Heart left ventricle (tissue), 16 donors: ENCODE measurements at places on chromosomes 1 and 21. TPM values are rescaled to one million over a fixed set of nuclear protein-coding genes. Genes with fewer than 3 reads are reported as not detected.

DNA sequence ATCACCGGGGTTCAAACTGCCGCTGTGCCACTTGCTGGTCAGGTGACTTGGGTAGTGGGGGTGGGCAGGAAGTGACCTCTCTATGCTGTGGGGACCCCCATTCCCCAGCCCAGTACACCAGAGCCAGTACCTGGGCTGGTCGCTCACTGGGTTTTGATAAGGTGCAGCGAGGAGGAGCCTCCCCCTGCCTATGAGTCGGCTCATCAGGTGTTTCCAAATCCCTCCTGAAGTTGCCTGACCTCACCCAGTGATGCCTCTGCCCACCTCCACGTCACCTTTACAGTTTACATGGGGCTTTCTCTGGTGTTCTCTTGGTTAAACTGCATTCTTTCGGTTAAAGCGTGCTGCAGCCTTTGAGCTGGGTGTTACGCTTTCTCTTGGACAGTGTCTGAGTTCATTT is 58.2 kb downstream of the ARHGEF10L start:
- no peak overlapping the region for H3K27ac ChIP-seq
- H3K27me3 ChIP-seq: no peaks in the 10 kb centered on the region
- H3K36me3 ChIP-seq: no peaks in the 10 kb centered on the region

DNA sequence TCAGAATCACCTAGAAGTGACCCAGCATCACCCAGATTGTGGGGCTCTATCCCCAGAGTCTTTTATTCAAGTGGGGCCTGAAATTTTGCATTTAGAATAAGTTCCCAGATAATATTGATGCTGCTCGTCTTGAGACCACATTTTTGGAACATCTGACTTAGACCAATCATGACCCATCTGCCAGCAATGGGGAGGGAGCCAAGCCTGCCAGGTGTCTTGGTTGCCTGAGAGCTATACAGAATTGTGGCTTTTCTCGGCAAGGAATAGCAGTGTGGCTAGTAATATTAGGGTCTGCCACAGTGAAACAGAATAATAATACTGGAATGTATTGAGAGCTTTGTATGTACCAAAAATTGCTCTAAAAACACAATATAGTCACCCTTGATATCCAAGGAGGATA is 31.1 kb upstream of the RGS8 start:
- no peak overlapping the region for H3K27ac ChIP-seq
- H3K4me1 ChIP-seq: no peaks in the 10 kb centered on the region
- no peak overlapping the region for H3K4me3 ChIP-seq
- DNase-seq: no peak

DNA sequence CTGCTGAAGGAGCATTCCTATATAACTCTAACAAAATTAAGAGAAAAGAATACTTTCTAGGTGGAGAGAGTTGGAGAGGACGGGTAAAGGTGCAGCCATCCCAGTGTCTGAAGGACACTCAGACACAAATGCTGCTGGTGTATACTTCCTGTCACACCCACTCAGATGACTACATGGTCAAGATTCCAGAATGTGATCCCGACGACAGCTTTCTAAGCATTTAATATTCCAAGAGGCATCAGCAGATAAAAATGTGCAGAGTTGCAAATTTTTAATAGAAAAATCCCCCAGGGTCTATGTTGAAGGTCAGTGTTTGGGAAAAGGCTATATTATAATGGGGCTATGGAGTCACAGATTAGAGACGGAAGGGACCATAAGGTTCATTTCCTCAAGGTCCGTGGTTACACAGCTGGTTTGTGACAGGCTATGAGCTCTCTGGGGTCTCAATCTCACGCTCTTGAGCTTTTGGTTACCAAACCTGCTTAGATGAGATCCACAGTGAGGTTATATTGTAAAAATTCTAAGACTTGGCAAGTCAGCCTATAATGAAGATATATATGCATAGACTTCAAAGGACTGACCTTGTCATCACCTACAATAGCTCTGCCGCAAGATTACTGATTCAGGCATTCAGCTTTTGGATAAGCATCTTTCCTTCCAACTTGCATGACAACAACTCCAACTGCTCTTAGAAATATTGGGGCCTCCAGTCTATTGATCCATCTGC is 35.1 kb downstream of the ZNF281 start:
- DNase-seq: no peak
- no peak overlapping the region for H3K4me3 ChIP-seq
- no peak overlapping the region for H3K27ac ChIP-seq
- H3K36me3 ChIP-seq: no peaks in the 10 kb centered on the region
- peaks cover 5% of the 10 kb centered on the region for H3K4me1 ChIP-seq
- H3K27me3 ChIP-seq: no peaks in the 10 kb centered on the region

GRCh38 chr21:39048574-39048973 is 134.7 kb downstream of the PSMG1 start:
- H3K27me3 ChIP-seq: no peaks in the 10 kb centered on the region
- H3K36me3 ChIP-seq: no peaks in the 10 kb centered on the region
- H3K27ac ChIP-seq: no peak overlapping the region
- H3K4me1 ChIP-seq: peaks cover 8% of the 10 kb centered on the region

- no peaks in the 10 kb centered on the region for H3K27me3 ChIP-seq
- no peak overlapping the region for H3K27ac ChIP-seq
- H3K4me3 ChIP-seq: no peak overlapping the region
- no peaks in the 10 kb centered on the region for H3K4me1 ChIP-seq
- DNase-seq: no peak
These were observed 30.6 kb downstream of the PKNOX1 start for GRCh38 chr21:43004926-43005325.

DNA sequence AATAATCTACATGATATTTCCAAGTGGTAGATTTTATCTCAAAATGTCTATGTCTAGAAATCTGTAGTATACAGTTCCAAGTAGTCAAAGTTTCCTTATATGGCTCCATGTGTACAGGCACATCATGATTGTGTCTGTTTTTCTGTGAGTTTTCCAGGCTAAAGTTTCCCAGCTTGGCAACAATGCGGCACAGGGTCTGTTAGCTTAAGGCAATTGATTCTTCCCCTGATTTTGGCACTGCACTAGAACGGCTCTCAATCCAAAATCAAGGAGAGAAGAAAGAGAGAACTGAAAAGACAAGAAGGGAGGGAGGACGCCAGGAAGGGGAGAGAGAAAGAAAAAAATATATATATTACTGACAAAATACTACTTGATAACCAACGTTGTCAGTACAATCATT is 193.9 kb upstream of the SNX7 start:
- DNase-seq: no peak
- H3K27ac ChIP-seq: no peak overlapping the region
- no peak overlapping the region for H3K4me3 ChIP-seq

DNA sequence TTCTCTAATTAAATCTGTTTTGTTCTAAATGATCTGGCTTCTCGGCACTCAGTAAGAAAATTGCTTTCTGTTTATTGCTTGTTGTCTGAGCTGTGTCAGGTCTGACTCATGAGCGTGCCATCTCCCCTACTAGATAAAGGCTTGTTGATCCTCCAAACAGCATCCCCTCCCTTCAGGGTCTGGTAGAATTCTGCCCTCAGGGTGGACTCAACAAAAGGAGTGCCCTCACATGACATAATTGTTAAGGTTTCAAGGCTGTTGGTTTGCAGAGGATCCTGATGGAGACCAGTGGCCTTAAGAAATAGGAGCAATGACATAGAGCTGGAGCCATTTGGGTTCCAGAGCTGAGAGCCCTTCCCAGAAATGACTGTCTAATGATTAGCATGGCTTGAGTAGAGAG is 36.0 kb upstream of the ATP2B4 start:
- no peaks in the 10 kb centered on the region for H3K27me3 ChIP-seq
- no peaks in the 10 kb centered on the region for H3K36me3 ChIP-seq
- H3K4me1 ChIP-seq: peaks cover 12% of the 10 kb centered on the region
- DNase-seq: no peak

- peak overlapping the region; percentile 65 for H3K27ac ChIP-seq
- H3K4me3 ChIP-seq: no peak overlapping the region
- H3K27me3 ChIP-seq: no peaks in the 10 kb centered on the region
- H3K4me1 ChIP-seq: peaks cover 3% of the 10 kb centered on the region
These were observed 28.0 kb upstream of the LSS start for GRCh38 chr21:46256501-46256994.

DNA sequence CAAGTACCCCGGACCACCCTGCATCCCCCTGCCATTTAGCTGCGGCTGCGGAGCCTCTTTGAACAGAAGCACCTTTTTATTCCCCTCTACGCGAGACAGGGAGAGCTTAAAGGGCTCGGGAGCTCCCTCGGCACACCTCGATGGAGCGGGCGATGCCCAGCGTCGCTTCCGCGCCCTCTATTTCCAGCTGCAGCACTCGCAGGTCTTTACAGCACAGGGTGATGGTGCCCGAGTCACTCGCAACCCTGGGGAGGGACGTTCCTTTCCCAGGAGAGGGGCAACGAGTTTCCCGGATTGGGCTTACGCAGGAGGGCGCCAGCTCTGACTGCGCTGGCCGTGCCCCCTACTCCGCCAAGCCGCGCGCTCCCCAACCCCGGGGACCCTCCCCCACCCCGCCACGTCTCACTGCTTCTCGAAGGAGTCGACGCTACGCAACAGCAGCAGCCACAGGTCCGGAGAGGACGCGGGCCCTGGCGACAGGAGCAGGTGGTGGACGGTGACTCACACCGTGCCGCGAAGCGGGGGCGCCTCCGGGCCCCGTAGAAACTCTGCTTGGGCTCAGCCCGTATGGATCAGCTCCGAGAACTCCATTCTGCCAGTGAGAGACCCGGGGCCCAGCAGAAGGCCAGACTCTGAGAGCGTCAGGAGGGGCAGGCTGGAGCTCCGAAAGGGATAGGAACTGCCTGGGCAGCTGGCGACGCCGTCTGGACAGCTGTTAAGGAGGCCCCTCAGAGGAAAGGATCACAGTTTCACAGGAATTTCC is 5.8 kb upstream of the FAM167B start:
- H3K36me3 ChIP-seq: no peaks in the 10 kb centered on the region
- no peaks in the 10 kb centered on the region for H3K27me3 ChIP-seq
- H3K4me1 ChIP-seq: peaks cover 10% of the 10 kb centered on the region

DNA sequence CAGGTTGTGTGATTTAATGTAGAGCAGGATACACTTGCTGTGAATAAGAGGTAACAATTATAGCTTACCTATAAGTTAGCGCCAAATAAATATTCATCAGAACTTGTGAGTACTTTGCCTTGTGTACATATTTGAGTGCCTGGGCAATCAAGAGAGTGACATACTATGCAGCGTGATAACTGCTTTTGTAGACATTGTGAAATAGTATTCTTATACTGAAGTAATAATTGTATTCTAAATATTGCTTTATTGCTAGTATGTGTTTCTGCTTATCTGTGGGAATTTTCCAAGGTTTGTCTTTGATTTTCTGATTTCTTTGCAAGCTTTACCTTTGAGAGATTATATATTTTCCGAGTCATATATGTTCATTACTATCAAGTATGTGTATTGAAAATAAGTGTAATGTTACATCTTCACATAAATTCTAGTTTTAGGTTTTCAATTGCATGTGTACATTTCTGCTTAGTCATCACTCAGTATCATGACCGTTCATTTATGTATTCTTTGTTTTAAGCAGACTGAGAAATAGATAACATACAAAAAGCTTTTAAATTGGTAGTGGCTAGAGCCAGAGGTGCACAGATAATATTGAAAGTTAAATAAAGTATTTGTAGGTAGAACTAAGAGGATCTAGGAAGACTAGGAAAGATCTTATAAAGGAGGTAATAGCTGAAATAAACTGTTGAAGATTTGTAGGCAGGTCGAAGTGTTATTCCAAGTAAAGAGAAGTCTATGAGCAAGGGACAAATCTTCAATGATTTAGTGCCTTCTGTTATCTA is 19.5 kb downstream of the USP25 start:
- H3K27me3 ChIP-seq: no peaks in the 10 kb centered on the region
- H3K27ac ChIP-seq: no peak overlapping the region
- H3K4me3 ChIP-seq: no peak overlapping the region
- peaks cover 44% of the 10 kb centered on the region for H3K4me1 ChIP-seq
- DNase-seq: no peak
- no peaks in the 10 kb centered on the region for H3K36me3 ChIP-seq

- H3K27me3 ChIP-seq: no peaks in the 10 kb centered on the region
- no peak overlapping the region for H3K4me3 ChIP-seq
- no peaks in the 10 kb centered on the region for H3K4me1 ChIP-seq
- H3K27ac ChIP-seq: no peak overlapping the region
- H3K36me3 ChIP-seq: peaks cover 74% of the 10 kb centered on the region
These were observed 19.3 kb downstream of the BEND5 start for GRCh38 chr1:48757363-48757762.

DNA sequence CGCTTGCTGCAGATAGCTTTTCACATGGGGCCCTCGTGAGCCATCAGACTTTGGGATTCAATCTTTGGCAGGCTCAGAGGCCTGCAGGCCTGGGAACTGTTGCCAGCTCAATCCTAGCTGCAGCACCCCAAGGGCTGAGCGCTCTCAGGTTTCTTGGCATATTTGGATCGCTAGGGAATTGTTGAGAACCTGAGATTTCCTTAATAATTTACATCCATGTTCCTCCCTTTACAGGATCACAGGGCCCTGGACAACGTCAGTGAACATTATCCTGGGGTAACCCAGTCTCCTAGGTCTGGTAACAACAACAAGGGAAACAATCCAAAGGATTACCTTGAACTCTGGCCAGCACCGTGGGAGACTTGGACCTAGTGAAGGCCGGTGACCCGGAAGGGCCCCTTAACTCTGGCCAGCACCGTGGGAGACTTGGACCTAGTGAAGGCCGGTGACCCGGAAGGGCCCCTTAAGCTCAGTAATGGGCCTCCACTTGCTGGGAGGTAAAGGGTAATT is 49.3 kb upstream of the NEK2 start:
- no peak overlapping the region for H3K4me3 ChIP-seq
- H3K27ac ChIP-seq: no peak overlapping the region
- H3K36me3 ChIP-seq: no peaks in the 10 kb centered on the region
- no peaks in the 10 kb centered on the region for H3K4me1 ChIP-seq
- H3K27me3 ChIP-seq: no peaks in the 10 kb centered on the region
- DNase-seq: no peak

GRCh38 chr1:2548068-2548589 is 8.0 kb upstream of the TNFRSF14 start:
- peak overlapping the region; percentile 99 for H3K27ac ChIP-seq
- peaks cover 19% of the 10 kb centered on the region for H3K4me1 ChIP-seq
- peak; percentile 85 for DNase-seq

- H3K36me3 ChIP-seq: no peaks in the 10 kb centered on the region
- H3K4me1 ChIP-seq: no peaks in the 10 kb centered on the region
- H3K27ac ChIP-seq: no peak overlapping the region
- no peak for DNase-seq
These were observed 44.9 kb downstream of the HHAT start for GRCh38 chr1:210373628-210373877.

DNA sequence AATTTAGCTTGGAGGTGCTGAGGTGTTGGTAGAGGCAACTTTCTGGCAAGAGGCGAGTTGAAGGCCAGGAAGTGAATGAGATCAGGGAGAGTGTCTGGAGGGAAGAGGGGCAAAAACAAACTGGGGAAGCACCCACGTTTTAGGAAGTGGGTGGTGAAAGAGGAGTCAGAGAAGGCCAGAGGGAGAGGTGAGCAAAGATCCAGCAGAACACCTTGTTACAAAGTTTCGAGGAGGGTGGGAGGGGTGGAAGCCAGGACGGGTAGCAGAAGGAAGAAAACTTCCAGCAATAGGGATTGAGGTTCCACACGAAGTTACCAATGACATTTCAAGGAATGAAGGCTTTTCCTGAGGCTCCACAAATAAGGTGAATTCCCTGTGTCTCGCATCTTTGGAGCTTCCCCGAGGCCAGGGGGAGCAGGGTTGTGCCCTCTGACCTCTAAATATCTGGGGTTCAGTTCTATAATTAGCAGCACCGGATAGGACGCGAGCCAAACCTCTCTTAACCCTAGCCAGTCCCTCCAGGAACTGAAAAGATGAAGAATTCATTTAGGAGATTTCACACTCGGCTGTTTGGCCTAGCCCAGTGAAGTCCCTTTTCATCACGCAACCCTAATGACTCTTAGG is 578 bp upstream of the SESN2 start:
- peak overlapping the region; percentile 78 for H3K27ac ChIP-seq
- H3K27me3 ChIP-seq: no peaks in the 10 kb centered on the region
- H3K4me3 ChIP-seq: peak overlapping the region; percentile 99
- DNase-seq: no peak

The IFI44L gene
- total RNA-seq: 17.1 TPM

The SPATA45 gene
- not detected for total RNA-seq

The MPZ gene
- total RNA-seq: 5.3 TPM

The CYP4A11 gene
- not detected for total RNA-seq
